ENCODE measurements at places on chromosomes 2 and 18.

DNA sequence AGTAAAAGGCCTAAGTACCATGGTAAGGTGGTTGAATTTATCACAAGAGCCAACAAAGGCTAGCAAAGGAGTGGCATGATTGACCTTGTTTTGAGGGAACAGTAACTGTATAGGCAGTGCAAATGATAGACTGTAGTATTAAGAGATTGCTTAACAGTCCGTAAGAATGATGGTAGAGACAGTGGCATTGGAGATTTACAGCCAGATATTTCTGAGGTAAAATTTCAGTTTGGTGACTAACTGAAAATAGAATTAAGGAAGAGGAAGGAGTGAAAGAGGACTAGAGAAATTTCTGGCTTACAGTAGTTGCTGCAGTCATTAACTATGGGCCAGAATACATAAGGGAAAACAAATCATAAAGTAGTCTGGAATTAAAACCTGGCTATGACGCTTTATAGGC, 4.4 kb upstream of the BAZ2B start:
- no peak for DNase-seq

GRCh38 chr2:215531284-215531683, 95.4 kb upstream of the FN1 start:
- DNase-seq = no peak

- no peak for DNase-seq
Measured at GRCh38 chr2:182866095-182866460, 359 bp downstream of the FRZB start.

GRCh38 chr2:173164396-173164795, 88.8 kb downstream of the MAP3K20 start:
- no peak for DNase-seq

- DNase-seq = no peak
Measured at GRCh38 chr2:28471214-28471613, 24.6 kb upstream of the PLB1 start.

DNA sequence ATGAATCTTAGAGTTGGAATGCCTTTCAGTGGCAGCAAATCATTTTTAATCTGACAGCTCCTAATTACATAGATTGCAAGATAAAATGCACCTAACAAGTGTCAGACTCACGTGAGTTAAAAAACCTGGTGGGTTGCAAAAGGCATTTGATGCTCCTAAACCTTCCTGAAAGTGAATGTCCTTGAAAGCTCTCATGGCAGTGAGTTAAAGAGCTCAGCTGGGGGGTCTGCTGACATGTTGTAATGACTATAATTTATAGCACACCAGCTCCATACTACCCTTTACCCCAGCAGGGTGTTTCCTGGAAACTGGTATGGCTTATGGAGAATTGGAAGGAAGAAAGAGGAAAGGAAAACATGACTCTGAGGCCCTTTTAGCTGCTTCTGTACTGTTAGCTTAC, 91.9 kb upstream of the CAVIN2 start:
- no peak for DNase-seq

DNA sequence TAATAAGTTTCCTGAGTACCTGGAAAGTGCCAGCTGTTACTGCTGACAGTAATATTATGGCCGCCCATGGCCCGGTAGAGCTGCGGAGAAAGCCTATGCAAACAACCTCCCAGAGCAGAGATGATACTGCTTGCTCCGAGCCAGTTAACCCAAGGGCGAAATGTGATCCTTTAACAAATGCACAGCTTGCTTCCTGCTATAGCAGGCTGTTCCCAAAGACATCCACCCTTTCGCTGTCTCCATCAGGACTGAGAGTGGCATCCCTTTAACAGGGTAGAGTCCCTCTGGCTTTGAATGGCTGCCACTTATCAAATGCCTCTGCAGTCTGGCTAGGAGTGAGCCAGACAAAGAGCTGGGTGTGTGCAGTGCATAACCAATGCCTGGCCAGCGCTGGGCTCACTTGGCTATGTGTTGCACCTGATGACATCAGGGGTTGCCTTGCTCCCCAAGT, 69.7 kb upstream of the DAPL1 start:
- no peak for DNase-seq

GRCh38 chr18:75454022-75454795, 26.7 kb upstream of the SMIM21 start:
- DNase-seq = no peak

DNA sequence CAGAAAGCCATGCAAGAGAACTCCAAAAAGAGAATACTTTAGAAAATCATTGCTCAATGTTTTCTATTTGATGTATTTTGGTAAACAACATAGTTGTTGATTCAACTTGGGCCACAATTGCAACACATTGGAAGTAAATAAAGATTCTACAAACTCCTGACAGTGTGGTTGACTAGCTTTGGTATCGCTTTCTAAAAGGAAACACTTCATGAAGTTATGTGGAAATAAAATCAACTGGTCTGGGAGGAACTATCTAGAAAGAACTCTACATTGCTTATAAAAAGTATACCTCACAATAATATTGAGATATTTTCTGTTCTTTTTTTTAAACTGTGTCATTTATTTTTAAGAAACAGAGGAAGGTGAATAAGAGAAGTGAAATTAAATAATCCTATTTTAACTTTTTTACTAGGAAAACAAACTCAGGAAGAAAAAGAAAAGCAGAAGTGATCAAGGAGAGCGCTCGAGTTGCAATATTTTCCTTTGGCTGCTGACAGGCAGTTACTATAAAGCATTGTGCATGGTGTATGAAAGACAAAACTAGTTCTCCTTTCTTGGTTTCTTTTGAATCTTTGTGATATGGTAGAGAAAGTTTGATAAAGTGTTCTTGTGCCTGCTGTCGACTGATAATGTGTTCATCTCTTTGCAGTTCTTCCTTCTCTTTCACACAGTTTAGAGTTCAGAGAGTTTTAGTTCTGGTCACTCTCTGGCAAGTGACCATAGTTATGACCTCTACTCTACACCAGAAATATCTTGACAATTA, 3.0 kb downstream of the DHRS9 start:
- DNase-seq = no peak

DNA sequence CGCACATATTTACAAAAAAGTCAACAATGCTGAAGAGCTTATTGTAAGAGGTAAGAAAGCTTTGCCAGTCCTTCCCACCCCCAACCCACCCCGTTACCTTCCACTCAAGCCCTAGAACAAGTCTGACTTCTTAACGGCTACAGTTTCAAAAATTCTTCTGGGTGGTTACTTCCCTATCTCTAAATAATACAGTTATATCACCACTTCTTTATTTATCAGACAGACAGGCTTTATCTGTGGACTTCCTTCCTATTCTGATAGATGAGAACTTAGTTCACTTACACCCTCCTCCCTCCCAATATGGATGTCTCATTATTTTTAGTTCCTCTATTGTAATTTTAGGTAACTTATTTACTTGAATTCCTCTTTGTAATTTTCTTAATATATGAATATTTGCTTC, 26.7 kb upstream of the ACTR3 start:
- DNase-seq = no peak

DNA sequence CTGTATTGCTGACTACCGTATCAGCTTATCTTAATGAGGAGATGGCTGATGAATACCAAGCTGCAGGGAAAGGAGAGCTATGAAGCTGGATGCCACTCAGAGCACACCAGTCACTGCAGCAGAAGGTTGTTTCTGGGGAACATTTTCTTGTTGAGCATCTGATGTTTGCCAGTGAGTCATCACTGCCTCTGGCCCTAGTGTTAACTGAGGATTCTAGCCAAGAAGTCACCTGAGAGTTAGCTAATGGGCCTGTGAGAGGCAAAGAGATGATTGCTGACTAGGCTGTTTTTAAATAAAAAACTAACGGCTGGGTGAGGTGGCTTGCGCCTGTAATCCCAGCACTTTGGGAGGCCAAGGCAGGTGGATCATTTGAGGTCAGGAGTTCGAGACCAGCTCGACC, 37.9 kb downstream of the CCDC150 start:
- DNase-seq = no peak

DNA sequence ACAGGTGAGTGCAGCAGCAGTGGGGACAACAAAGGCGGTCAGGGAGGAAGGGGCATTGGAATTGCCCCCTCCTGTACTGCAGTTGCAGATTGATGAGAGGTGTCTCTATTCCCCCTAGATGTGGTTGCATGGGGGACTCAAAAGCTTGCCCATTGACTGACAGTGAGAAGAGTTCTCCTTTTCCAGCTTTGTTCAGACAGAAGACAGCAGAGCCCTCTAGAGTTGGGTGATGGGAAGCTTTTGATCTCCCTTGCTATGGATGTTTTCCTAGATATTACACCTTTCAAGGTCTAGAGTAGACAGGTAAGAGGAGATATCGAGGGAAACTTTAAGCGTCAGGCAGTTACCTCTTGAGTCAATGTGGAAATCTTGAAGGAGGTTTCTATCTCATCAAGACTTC, 2.9 kb downstream of the PROKR1 start:
- DNase-seq = no peak

GRCh38 chr2:70789304-70790135, 923 bp downstream of the FIGLA start:
- peak; percentile 45 for DNase-seq

DNA sequence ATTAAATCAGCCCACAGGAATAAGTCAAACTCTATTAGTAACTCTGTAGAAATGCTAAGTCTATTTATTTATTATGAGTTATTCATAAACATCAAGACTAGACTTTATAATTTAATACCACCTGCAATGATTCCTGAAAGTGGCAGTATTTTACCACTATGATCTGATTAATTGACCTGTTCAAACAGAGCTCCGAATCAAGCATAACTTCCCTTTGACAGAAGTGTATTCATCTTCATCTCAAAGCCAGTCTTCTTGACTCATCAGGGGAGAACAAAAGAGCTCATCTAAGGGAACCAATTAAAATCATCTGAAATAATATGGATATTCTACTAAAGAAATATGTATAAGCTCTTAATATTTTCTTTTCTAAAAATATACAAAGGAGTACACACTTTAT, 122.3 kb downstream of the MBD2 start:
- no peak for DNase-seq

GRCh38 chr2:197673606-197674005, 1.8 kb downstream of the RFTN2 start:
- DNase-seq = no peak

GRCh38 chr2:41622301-41622700, 425.5 kb upstream of the PKDCC start:
- DNase-seq = no peak

- DNase-seq = no peak
Measured at GRCh38 chr2:114157057-114157385, 267.1 kb downstream of the ACTR3 start.

DNA sequence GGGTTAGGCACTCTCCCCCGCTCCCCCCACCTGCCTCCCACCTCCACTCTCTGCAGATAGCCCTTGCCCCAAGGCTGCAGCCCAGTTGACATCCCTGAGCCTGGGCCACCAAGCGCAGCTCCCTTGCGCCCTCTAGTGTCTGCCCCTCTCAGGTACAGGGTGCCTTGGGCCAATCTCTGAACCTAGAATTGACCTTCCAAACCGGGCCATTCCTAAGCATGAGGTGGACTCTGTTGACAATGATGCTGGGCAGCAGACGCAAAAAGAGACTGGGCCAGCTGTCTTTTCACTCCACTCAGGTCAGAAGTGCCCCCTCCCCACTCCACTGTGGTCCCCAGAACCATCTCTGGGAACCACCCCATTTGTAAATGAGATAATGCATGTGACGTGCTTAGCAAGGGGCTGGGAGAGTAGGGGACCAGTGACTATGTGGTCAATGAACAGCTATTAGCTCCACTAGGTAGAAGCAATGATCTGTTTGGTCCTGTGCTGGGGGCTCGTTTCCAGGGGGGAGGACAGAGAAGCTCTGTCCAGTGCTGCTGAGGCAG, 43.3 kb upstream of the PLB1 start:
- DNase-seq = no peak

- no peak for DNase-seq
Measured at GRCh38 chr2:183678908-183679307, 554.7 kb downstream of the NUP35 start.

DNA sequence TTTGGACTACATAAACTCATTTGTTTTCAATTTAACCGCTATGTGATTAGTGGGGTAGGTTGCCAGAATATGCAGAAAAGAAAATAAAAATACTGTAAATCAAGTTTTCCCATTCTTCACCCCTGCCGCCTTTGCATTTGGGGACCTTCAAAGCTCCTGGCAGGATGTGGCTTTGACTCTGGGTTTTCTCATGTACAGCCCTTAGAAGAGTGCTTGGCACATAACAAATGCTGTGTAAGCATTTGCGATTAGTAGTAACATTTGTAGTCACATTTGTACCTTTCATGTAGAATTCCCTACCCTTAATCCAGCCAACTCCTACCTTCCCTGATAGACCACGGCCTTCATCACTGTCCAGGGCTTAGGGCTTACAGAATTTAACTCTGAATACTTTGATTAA, 262.6 kb downstream of the MREG start:
- no peak for DNase-seq

- DNase-seq = no peak
Measured at GRCh38 chr2:77016443-77017354, 505.5 kb downstream of the LRRTM4 start.

All from NCI-H446 (cell line).